ENCODE measurements at places on chromosomes 3 and 15.

GRCh38 chr3:8482960-8483665 lies 18.5 kb upstream of the LMCD1 start:
- DNase-seq = no peak

GRCh38 chr3:33395900-33396299 lies 44.3 kb downstream of the UBP1 start:
- no peak for DNase-seq

GRCh38 chr3:184570489-184570888 lies 8.9 kb downstream of the EPHB3 start:
- DNase-seq = no peak

GRCh38 chr15:99239545-99240198 lies 9.7 kb downstream of the TTC23 start:
- DNase-seq = no peak

- DNase-seq = no peak
Observed at GRCh38 chr15:52100807-52101442, 11.7 kb downstream of the BCL2L10 start.

- DNase-seq = peak; percentile 19
Observed at GRCh38 chr15:64634027-64634426, 141.4 kb downstream of the RBPMS2 start.

DNA sequence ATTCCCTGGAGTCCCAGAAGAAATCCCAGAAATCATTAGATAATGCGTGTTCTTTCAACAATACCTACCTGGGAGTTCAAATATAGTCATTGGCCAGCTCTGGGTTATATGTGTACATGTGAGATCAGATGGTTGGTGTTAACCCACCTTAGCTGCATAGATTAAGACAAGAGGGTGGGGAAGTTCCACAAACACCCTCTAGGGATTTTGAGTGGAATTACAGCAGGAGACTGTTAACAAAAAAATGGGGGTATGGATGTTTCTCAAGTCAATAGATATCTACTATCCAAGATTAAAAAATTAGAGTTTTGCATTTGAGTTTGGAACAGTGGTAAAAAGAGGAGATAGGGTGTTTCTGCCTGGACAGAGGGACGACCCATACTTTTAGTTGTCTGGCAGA lies 282.5 kb upstream of the CNTN3 start:
- no peak for DNase-seq

- DNase-seq = no peak
Observed at GRCh38 chr15:78335985-78336384, 4.2 kb upstream of the CRABP1 start.

DNA sequence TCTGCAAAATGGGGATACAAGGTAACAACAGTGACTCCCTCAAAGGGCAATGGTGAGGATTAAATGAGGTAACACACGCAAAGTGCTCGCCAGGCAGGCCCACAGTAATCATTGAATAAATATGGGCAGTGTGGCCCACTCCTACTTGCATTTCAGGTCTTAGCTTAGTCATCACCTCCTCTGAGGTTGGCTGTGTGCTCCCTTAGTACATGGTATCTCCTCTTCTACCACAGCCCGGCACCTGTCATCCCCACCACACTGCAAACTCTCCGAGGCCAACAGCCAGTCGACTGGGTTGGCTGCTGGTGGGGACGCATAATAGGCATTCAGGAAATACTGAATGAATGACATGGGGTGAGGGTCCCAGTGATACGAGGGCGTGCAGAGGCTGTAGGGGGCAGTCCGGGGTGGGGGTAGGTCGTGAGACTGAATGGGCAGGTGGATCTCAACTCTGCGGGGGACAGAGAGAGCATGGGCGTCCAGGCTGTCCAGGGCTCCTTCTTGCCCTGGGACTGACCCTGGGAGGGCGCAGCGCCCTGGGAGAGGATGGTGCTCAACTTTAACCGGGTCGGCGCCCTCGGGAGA lies 375 bp upstream of the MYZAP start:
- no peak for DNase-seq

GRCh38 chr3:102979191-102979590 lies 544.4 kb downstream of the ZPLD1 start:
- no peak for DNase-seq

- no peak for DNase-seq
Observed at GRCh38 chr3:194732617-194733016, 46.9 kb downstream of the FAM43A start.

GRCh38 chr15:93296759-93297500 lies 207.9 kb upstream of the RGMA start:
- DNase-seq = no peak

- no peak for DNase-seq
Observed at GRCh38 chr3:26104851-26105251, 315.0 kb downstream of the OXSM start.

- no peak for DNase-seq
Observed at GRCh38 chr3:10876661-10877060, 60.6 kb downstream of the SLC6A11 start.

- DNase-seq = no peak
Observed at GRCh38 chr15:101017093-101017754, 98.1 kb downstream of the LRRK1 start.

- no peak for DNase-seq
Observed at GRCh38 chr3:135905058-135905724, 60.3 kb upstream of the PPP2R3A start.

GRCh38 chr15:73139744-73140553 lies 87.7 kb downstream of the NEO1 start:
- DNase-seq = no peak

DNA sequence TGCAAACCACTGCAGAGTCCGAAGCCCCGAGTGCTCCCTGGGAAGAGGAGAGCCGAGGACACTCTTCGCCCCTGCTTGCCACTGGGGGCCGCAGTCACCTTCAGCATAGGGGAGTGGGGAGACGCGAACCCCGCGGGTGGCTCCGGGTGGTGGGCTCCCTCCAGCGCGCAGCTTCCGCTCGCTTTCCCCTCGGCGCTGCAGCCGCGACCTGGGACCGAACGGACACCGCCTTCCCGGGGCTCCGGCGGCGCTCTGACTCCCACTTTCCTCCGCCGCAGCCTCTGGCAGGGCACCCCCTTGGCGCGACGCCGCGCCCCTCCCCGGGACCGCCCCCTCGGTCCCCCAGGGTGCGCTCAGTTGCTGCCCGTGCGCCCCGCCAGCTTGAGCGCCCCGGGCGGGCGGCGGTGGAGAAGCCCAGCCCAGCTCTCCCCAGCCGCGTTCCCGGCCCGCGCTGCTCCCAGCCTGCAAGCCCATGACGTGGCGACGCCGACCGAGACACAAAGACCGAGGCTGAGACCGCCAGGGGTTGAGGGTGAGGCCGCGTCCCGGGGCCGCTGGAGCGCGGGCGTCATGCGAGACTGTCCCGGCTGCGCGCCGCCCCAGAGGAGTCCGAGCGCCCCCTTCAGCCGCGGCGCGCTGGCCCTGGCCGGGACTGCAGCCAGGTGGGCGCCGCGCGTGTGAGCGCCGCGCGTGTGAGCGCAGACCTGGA lies at the start of gene MINAR1:
TSS of gene MINAR1 (plus strand) at position 701 of the 709 bp plus-strand sequence. CDS start 23,812 bp downstream, outside the sequence.
- no peak for DNase-seq

DNA sequence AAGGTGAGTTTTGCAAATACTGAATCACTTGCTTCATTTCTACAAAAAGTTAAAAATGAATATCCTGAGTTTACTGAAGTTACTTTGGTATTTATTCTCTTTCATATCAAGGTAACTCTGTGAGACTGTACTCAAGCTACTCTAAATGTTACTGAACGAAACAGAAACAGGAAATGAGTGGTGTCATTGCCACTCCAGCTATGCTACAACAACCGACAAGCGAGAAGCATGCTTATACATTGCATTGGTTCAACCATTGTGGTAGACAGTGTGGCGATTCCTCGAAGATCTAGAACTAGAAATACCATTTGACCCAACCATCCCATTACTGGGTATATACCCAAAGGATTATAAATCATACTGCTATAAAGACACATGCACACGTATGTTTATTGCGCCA lies 313.2 kb upstream of the THBS1 start:
- DNase-seq = no peak

DNA sequence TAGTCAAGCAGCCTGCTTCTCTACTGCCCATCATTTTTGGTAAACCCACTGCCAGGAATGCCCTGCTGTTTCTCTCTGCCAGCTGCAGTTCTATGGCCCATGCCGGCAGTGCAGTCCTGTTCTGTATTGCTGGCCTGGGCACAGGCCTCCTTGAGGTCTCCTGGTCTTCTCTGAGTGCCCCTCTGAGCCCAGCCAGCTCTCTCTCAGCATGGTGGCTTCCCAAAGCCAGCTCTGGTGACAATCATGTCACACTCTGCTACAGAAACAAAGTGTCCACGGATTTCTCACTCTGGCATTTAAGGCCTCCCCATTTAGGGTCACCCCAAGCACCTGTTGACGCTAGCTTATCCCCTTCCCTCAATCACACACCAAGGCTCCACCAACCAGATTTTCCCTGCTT lies 24.5 kb downstream of the SRPRB start:
- DNase-seq = no peak

DNA sequence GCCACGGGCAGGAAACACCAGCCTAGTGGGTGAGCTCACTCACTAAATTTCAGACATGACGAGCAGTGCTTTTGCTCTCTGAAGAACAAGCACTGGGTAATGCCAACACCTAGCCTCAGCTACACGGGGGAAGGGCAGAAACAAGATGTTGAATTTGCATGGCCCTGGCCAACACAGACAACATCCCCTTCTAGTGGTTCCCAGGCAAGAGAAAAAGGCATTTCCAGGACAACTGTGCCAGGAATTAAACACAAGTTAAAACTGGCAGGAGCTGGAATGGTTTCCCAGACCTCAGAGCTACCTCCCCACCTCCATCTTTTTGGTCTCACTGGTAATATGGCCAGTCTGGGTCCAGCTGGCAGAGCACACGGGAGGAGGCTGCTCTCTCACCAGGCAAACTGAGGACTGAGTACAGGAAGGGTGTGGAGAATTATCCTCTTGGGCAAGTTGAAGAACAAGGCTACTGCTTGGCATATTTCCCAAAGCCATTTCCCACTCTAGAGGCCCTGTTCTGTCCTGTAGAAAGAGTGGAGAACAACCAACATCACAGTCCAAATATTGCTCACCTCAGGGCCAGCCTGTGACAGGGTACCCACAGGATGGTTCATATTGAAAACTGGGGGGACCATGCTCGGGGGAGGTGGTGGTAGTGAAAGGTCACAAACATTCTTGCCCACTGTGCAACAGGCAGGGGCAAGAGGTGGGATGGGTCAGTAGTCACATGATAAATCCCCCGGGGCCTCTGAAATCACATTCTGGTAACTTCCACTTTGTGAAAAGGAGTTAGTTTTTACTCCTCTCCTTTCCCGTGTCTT lies 26.5 kb downstream of the TSPAN3 start:
- no peak for DNase-seq

DNA sequence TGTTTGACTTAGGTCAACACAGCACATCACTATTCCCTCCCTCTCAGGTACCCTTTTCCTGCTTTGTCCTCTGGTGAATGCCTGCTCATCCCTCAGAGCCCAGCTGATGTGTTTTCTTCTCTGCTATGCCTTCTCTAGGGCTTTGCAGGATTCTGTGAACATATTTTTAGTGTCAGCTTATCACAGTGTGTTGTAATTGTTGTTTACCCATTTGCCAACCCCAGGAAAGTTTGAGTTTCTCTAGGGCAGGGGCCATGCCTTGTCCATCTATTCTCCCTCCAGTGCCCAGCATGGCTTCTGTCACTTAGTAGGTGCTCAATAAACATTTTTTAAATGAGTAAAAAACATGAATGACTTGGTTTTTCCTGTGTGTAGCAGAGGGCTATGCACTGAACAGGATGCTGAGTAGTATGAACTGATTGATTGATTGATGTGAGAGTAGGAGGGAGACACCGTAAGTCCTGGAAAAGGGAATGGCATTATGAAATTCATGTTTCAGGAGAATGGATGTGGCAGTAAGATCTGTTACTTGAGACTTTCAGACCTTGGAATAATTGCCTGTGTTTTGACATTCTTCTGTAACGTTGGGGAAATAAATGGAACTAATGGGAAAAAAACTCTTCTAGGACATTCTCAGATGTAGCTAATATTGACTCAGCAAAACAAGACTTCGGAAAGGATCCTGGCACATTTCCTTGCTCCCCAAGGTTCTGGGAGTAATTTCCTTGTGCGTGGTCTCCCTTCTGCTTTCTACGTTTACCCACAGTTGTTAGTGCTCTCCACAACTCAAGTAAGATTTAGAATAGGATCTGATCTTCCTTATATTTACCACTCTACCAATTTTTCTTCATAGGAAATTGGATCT lies 267.3 kb upstream of the TBL1XR1 start:
- no peak for DNase-seq

DNA sequence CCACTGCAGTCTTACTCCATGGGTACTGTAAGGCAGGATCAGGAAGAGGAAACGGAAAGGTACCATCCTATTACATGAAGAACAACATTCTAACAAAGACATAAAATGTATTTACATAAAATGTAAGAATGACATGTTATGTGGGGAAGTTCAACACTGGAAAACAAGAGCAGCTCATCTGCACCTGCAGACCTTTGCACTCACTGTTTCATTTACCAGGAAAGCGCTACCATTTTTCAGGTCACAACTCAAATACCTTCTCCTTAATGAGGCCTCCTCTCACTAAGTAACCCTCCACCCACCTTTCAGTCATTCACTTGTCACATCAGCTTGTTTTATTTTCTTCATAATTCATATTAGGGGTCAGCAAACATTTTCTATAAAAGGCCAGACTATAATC lies 2.6 kb downstream of the TMCC1 start:
- DNase-seq = no peak

DNA sequence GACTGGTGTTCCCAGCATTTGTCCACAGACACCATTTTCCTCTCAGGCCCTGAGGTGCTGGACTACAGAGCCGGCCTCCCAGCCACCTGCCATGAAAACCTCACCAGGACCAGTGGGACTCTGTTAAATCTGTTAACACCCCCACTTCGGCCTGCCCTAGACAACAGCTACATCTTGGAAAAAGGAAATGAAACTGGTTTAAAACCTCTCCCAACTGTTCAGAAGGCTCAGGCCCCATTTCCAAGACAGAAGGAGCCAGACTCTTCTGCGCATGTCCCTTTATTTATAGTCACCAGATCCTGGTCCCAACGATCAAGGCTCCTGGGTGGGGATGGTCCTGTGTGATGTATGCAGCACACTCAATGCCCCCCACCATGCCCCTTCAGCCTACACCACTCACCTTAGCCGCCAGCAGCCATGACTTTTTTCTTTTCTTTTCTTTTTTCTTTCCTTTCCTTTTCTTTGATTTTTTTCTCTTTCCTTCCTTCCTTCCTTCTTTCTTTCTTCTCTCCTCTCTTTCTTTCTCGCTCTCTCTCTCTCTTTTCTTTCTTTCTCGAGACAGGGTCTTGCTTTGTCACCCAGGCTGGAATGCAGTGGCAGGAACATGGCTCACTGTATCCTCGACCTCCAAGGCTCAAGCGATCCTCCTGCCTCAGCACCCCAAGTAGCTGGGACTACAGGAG lies 25.5 kb upstream of the FLNB start:
- no peak for DNase-seq

GRCh38 chr3:114218578-114219185 lies 18.7 kb downstream of the ZNF80 start:
- DNase-seq = no peak

DNA sequence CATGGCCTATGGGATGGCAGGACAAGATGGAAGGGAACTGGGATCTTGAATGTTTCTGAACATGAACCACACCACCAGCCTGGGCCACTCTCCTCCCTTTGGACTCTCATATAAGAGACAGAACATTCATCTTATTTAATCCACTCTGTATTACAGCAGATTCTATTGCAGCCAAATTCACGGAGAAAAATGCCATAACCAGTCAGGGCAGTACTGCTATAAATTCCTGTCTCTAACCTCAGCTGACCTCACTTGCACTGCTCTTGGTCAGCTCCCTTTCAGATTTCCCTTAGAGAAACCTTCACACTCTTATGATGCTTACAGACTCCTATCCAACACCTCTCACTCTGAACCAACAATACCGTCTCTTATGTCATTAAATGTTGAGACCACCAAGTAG lies 101.4 kb downstream of the RYK start:
- DNase-seq = no peak

GRCh38 chr15:61084944-61085367 lies 144.1 kb downstream of the RORA start:
- DNase-seq = no peak

Measured in activated CD8-positive, alpha-beta memory T cell treated with anti-CD3 and anti-CD28 coated beads, Interleukin-2, amount 50 U/mL, for 4 hours (primary cell).